GM23248 (cell line): ENCODE measurements at places on chromosomes 13 and 19.
A peak's percentile ranks its signal among the peaks of the same experiment; 100 is the strongest.

DNA sequence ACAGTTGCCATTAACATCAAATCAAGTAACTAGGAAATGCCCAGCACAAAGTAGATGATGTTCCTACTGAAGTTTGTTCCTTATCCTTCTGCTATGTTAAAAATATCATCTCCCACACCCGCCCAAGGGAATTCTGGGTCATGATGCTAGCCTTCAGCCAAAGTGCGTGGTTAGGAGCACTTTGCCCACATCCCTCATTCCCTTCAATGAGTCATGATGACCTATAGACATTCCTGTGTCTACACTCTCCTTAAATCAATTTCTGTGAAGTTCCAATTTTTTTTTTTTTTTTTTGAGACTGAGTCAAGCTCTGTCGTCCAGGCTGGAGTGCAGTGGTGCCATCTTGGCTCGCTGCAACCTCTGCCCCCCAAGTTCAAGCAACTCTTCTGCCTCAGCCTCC is 17.0 kb downstream of the RXFP2 start:
- peak; percentile 96 for DNase-seq

GRCh38 chr19:17520865-17521264 is 9.4 kb downstream of the PGLS start:
- DNase-seq: no peak

GRCh38 chr19:49182848-49183375 is 25.3 kb downstream of the TRPM4 start:
- no peak for DNase-seq

GRCh38 chr19:36151144-36152018 is 866 bp downstream of the COX7A1 start:
- peak; percentile 44 for DNase-seq

- DNase-seq: no peak
These were observed 13.6 kb downstream of the CSNK1A1L start for GRCh38 chr13:37091835-37092234.

GRCh38 chr13:80572923-80573316 is 232.0 kb upstream of the SPRY2 start:
- no peak for DNase-seq

DNA sequence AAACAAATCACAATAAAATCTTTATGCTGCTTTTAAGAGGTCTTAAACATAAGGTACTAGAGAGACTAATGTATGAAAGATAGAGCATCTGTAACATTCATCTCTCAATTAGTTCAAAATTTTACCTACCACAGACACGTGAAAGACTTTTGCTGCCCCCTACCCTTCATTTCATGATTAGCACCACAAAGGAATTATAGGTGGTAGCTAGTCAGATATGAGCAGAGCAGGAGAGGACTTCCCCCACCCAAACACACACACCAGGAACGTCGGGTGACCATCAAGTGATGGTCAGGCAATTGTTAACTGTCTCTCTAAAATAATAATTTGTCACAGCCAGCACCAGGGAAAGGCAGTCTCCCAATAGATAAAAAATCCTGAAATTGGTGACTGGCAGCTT is 1531.7 kb upstream of the SPRY2 start:
- no peak for DNase-seq

DNA sequence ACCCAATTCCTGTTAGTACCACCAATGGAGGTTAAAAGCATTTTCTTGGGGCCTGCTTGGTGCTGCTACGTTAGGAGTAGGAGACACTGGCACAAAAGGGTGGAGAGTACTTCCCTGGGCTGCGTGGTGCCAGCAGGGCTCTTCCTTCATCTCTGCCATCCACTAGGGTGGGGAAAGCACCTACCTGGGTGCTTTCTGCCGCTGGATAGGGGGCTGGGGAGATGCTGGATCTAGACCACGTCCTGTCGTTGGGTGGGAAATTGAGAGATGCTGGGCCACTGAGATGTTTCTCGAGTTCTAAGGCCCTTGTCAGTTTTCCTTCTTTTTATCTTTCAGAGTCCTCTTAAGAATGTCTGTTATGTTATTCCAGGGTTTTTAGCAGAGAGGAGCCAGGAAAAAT is 6.7 kb upstream of the FCGBP start:
- no peak for DNase-seq

GRCh38 chr19:8240274-8241229 is 31.4 kb downstream of the CERS4 start:
- DNase-seq: peak; percentile 82

- peak; percentile 36 for DNase-seq
These were observed 42.6 kb downstream of the KPNA3 start for GRCh38 chr13:49749848-49750247.

GRCh38 chr13:23609874-23610576 is 39.8 kb downstream of the TNFRSF19 start:
- peak; percentile 51 for DNase-seq

DNA sequence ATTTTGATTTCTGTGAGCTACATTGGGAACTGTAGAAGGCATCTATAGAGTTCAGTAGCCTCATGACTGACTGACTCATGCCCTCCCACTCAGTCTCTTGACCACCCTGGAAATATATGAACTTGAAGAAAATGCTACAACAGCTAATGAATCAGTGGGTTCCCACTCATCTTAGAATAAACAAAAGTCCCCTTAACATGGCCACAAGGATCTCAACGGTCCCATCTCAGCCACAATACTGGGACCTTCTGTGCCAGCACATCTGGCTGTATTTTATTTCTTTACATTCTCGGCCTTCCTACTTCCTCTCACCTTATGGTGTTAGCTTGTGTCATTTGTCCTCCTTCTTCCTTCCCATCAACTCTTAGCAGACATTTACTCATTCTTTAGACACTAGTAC is 619.8 kb downstream of the DCT start:
- DNase-seq: peak; percentile 71

- no peak for DNase-seq
These were observed 180.0 kb downstream of the USP12 start for GRCh38 chr13:26991508-26992181.

DNA sequence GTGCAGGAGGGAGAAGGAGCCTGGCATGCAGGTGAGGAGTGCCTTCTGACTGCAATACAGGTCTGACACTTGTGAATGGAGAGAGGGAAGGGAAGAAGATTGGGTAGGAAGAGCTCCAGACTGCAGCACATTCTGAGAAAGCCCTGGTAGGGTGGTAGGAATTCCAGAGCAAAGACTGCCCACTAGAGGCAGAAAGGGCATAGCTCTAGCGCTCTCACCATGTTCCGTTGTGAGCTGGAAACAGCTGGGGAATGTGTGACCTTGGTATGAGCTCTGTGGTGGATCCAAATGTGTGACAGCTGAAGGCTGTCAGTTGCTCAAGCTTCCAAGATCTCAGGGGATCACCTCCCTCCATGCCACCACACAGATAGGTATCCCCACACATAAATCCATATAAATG is 2.9 kb upstream of the MTUS2 start:
- no peak for DNase-seq

DNA sequence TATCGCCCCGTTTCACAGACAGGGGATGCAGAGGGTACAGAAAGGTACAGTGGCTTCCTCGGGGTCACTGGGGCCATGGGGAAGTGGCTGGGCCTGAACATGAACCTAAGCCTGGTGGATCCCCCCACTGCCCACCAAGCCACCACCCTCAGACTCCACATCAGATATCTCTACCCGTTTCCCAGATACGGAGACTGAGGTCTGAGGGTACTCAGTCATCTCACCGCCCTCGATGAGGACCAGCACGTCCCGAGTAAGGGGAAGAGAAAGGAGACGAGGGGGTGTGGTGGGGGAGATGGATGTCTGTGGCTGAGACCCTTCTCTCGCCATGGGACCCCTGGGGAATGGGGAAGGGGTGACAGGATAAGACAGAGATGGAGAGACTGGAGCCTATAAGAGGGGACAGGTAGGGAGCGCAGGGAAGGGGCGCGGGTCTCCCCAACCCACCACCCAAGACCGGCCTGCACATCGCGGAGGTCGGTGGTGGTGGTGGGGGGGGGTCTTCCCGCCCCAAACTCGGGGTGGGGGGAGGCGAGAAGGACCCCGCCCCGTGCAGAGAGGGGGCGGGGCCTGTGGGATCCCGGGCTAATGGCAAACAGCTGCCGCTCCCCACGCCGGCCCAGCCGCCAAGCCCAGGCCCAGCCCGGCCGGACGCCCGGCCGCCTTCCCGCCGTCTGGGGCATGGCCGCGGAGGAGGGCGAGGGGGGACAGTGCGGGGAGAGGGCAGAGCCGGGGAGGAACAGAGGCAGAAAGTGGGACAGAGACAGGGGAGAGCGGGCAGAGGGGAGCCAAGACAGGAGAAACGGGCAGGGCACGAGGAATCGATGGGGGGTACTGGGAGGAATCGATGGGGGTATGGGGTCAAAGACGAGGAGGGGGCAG is 698 bp downstream of the KANK2 start:
- peak; percentile 76 for DNase-seq

DNA sequence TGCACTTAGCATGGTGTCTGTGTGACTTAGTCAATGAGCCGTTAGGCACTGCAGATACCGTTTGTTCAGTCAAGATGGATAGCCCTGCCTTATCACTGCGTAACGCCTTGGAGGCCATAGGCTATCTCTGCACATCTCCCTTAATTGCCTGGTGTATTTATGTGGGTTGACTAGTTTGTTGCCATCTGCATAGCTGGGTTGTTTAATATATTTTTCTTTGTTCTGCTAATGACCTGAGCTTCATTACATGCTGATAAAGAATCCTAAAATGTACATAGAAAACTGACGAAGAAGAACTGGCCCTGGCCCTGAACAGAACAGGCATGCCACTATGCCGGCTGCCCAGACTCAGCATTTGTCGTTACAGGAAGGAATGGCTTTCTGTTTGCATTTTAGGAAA is 297.8 kb downstream of the SHISA2 start:
- DNase-seq: no peak

- peak; percentile 67 for DNase-seq
These were observed 1.6 kb upstream of the RGL3 start for GRCh38 chr19:11420429-11421370.

- no peak for DNase-seq
These were observed 591.9 kb downstream of the DACH1 start for GRCh38 chr13:71274923-71275608.

GRCh38 chr19:43634872-43635560 is 4.6 kb downstream of the CADM4 start:
- DNase-seq: peak; percentile 43

DNA sequence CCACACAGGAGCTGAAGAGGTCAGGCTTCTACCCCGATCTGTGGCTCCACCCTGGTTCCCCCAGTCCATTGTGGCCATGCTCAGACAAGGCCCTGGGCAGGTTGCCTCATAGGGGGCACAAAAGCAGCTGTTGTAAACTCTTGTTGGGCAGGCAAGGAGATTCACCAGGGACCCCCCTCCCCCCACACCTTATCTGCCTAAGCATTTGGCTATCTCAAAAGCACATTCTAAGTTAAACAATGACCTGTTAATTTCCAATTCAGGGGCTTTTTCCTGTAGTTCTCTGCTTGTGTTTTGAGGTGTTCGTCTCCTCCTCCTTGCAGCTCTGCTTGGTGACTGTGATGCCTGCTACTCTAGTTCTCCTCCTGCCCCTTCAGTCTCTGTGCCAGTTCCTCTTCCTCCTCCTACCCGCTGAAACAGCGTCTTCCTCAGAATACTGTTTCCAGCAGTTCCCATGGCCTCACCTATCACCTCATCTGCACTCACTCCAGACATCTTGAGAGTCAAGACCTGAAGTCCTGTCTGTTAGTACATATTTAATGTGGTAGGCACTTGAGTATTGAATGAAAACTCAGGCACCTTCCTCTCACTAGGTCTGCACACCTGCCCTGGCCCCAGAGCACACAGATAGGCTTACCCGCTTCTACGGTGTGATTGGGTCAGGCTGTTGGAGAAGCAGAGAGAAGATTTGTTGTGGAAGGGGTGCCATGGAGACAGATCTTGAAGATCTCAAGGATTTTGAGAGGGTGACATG is 31.7 kb downstream of the SPATA13 start:
- no peak for DNase-seq

DNA sequence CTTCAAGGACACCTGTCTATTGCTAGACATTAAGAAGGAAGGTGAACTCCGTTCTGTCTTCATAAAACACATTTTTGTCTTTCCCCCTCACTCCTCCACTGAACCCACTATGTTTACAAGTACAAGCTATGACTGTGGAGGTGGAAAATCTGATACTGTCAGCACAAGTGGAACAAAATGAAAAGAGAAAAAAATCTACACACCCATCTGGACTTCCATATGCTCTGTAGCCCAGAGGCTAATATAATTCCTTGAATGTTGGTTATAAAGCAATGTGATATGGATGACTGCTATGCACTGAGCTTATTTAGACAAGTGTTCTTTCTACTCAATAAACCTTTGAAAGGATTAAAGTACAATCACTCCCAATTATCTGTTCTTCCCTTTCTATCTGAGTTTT is 713.5 kb downstream of the DIAPH3 start:
- DNase-seq: no peak

DNA sequence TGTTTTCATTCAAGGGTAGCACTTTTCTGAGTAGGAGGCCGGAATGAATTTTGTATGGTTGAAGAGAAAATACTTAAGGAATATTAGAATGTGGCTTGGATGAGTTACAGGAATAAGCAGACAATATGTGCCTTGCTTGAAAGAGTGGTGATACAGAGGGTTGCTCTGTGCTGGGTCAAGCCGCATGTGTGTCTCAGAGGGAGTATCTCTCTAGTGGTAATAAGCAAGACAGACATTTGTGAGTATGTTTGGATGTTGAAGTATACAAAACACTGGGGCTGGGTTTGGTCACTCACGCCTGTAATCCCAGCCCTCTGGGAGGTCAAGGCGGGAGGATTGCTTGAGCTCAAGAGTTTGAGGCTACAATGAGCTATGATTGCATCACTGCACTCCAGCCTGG is 103.9 kb downstream of the LMO7 start:
- DNase-seq: no peak

- DNase-seq: peak; percentile 56
These were observed 24.8 kb downstream of the UPF1 start for GRCh38 chr19:18856385-18857126.

- DNase-seq: peak; percentile 16
These were observed 2.5 kb upstream of the PRAM1 start for GRCh38 chr19:8504919-8505318.

DNA sequence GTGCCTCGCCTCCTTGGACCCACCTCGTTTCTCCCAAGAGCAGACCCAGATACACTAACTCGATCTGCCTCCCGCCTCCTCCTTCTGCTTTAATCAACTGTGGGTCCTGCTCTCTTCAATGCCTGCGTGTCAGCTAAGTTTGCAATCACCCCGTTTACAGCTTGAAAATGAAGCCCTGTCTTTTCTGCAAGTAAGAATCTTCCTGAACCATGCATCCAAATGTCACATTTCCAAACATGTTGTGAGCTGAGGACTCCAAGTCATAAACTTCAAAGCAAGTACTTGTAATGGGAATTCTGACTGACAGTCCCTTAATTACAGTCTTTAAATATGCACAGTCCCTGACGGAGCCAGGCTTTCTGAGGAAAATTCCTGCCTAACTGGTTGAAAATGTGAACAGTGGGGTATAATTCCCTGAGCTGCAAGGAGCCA is 154.9 kb upstream of the UQCRFS1 start:
- DNase-seq: no peak

GRCh38 chr13:44389876-44390275 is 16.3 kb downstream of the SERP2 start:
- no peak for DNase-seq

DNA sequence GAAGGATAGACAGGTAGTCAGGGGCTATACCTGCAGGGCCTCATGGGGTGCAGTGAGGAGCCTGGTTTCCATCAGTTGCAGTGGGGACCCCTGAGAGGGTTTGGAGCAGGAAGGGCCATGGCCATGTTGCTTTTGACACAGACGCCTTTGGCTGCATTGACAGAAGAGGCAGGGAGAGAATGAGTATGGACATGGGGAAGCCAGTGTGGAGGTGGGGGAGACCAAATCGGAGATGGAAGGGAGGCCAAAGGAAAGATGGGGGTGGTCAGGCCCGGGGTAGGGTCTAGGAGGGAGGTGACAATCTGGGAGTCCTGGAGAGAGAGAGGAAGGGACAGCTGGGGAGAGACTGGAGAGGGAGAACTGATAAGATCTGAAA is 1.3 kb downstream of the HSD11B1L start:
- DNase-seq: no peak
